ENCODE measurements at places on chromosomes 1 and 21.

- no peak for DNase-seq
Observed at GRCh38 chr1:168972225-168972624, 134.3 kb upstream of the ATP1B1 start.

- DNase-seq = no peak
Observed at GRCh38 chr21:46604329-46604974, 430 bp downstream of the S100B start.

GRCh38 chr1:42210421-42211133, 46.0 kb upstream of the GUCA2A start:
- DNase-seq = no peak

DNA sequence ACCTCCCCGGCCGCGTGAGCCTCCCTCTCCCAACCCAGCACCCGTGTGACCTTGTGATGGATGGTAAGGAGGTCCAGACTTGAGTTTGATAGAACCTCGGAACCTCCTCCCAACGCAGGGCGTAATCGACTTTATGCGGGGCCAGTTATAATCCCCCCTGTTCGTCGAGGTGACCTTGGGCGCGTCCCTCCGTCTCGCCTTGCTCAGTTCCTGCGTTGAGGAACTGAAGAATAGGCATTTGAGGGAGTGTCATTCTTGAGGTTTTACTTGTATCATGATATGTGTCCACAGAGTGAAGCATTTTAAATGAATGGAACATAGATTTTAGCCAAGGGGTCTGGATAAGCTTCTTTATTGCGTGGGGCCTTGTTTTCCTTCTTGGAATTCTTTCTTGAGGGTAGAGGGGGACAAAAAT, 433 bp downstream of the TIMM17A start:
- DNase-seq = no peak

- DNase-seq = no peak
Observed at GRCh38 chr1:203273869-203274602, 31.3 kb upstream of the BTG2 start.

- DNase-seq = no peak
Observed at GRCh38 chr1:45393718-45394302, 53.6 kb upstream of the MUTYH start.

DNA sequence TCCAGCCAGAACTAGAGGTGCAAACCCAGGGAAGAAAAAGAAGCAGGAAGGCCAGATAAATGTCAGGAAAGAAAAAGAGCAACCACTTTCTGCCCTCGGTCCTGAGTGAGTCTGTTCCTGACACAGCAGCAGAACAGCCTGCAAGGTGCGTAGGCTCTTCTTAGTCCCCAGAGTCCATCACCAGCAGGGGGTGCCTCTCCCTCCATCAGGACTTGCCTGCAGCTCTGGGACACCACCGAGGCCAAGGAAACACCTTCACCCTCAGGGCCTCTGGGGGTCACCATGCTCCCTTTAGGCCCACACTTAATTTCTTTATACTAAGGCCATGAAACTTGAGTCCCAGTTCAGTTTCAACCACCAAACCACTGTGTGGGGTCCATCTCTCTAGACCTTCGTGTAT, 43.7 kb upstream of the NFASC start:
- DNase-seq = peak; percentile 5

DNA sequence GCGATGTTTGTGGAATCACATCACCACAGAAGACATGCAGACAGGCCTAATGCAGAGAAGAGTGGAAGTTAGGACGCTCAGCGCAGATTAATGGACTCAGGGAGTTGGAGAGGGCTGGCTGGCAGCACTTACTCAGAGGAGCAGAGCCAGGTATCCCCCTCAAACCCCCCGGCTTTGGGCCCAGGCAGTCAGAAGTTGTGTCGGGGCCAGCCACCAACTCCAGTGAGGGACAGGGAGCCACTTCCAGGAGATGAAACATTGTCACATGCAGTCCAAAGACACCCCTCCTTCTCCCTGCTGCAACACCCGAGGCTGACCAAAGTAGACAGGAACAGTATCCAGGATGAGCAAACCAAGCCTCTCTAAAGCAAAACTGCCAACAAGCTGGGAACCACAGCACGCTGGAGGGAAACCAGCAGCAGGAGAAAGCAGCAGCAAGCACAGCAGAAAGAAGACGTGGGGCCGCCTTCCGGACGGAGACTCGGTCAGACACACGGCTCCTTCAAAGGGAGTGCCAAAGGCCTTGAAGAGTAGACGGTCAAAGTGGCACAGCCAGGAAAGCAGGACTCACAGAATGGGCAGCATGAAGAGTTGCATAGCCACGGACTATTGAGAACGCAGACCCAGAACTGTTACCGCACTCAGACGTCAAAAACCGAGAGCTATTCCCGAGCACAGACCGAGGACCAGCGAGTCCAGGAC, 149.3 kb downstream of the PCBP3 start:
- DNase-seq = no peak

- no peak for DNase-seq
Observed at GRCh38 chr1:41806472-41807155, 112.1 kb downstream of the HIVEP3 start.

GRCh38 chr1:152313319-152313801, 11.7 kb downstream of the FLG start:
- no peak for DNase-seq

- no peak for DNase-seq
Observed at GRCh38 chr21:29332461-29333362, 34.0 kb downstream of the BACH1 start.

DNA sequence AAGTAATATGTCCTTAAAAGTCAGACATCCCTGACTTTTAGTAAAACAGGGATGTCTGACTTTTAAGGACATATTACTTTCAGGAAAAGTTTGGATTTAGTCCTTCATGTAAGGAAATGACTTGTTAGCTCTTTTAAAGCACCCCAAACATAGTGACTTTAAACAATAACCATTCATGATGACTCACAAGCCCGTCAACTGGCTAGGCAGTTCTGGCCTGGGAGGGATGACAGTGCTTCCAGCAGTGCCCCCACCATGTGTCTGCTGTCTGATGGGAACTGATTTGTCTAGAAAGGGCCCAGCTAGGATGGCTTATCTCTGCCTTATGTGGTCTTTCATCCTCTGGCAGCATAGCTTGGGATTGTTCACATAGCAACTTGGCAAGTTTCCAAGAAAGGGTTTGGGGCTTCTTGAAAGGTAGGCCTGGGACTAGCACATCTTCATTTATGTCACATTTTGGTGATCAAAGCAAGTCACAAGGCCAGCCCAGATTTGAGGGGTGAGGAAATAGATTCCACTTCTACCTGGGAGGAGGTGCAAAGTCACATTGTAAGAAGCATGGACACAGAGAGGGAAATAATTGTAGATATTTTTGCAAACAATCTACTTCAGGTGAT, 143.5 kb downstream of the C1orf94 start:
- DNase-seq = peak; percentile 60

DNA sequence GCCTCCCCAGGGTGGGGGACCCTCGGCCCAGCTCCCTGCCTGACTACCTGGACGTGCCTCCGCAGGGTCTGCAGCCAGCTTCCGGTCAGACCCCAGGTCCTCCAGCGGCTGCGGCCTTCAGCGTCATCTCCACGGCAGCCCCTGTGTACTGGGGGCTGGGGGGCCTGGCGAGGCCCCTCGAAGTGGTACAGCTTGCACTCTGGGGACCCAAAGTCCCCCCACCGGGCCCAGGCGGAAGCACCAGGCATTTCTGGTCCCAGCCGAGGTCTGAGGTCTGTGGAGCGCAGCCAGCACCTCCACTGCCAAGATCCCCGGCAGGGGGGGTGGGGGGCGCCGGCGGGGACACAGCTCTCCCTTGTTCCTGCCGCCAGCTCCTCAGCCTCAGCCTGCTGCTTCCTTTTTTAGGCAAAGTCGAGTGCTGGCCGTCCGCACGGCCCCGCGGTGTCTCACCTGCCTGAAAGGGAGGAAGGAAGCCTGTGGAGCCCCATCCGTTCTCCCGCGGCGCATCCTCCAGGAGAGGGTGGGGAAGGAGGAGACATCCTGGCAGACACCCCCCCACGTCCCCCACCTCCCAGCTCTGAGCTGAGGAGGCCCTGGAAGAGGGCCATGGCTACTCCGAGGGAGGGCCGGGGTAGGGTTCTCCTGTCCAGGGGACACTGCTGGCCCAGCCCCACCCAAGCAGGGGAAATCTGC, 1.2 kb upstream of the VWA1 start:
- no peak for DNase-seq

DNA sequence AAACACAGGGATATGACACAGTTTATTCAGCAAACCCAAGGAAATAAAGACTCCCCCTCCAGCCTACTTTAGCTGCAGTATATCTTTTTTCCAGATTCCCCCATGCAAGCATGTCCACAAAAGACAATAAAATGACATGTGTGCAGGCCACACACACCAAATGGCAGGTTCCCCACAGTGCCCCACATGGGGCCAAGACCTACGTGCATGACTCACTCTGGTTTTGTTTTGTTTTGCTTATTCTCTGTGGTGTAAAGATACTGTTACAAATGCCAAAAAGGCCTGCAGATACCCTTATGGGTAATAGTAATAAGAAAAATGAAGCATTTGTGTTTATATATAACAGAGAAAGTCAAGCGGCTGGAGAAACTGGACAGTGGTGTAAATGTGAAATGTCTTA, 71.6 kb downstream of the RD3 start:
- DNase-seq = peak; percentile 39

DNA sequence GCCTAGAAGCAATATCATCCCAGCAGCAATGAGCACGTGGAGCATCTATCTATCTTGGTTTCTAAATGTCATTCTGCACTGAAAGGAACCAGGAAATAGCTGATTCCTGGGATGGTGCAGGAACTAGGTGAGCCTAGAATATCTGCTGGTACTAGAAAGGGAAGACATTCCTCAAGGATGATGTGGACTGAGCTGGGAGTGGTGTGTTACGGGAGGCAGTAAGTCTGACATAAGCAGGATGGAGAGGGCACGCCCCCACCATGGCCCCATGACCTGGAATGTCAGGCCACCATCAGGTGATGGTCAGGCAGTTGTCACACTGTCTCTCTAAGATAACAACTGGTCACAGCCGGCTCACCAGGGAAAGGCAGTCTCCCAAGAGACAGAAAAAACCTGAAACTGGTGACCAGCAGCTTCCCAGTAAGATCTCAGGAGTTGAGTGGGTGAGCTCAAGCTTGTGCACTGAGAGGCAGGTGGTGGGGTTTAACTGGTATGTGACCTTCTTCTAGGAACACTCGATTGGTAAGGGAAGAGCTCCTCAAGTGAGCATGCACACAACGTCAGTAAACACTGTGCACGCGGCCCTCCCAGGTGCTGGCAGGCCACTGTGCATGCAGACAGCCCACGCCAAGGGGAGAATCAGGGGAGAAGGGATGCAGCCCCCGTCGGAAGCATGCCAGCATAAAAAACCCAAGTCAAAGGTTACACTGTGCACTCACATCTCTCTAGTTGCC, 148.7 kb downstream of the ADSS2 start:
- no peak for DNase-seq

GRCh38 chr1:233381806-233382205, 54.3 kb downstream of the MAP3K21 start:
- no peak for DNase-seq

DNA sequence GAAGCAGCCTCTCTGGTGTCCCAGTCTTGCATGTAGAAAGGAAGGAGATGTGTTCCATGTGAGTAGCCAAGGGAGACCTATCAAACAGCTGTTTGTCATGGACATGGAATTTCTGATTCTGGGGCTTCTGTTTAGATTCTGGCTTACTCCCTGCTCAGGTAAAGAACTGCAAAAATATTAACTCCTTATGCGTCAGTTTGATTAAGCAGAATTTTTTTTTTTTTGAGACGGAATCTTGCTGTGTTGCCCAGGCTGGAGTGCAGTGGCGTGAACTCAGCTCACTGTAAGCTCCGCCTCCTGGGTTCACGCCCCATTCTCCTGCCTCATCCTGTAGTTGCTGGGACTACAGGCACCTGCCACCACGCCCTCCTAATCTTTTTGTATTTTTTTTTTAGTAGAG, 6.8 kb downstream of the ARV1 start:
- no peak for DNase-seq

GRCh38 chr1:65830306-65830705, 37.6 kb downstream of the PDE4B start:
- DNase-seq = no peak

DNA sequence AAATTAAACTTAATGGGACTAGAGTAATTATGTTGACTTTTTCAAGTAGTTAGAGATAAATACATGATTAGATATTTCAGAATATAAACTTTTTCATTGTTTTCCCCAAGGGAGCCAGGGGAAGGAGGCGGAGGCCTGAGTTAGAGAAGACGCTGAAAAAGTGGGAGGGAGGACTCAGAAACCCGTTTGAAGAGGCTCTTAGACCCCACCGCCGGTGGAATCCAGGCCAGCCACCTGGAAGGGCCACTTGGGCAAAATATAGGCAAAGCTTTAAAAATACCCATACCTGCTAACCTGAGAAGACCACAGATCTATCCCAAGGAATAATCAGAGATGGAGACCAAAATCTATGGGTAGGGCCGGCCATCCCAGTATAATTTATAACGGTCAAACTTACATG, 242.6 kb downstream of the PTPRU start:
- DNase-seq = no peak

DNA sequence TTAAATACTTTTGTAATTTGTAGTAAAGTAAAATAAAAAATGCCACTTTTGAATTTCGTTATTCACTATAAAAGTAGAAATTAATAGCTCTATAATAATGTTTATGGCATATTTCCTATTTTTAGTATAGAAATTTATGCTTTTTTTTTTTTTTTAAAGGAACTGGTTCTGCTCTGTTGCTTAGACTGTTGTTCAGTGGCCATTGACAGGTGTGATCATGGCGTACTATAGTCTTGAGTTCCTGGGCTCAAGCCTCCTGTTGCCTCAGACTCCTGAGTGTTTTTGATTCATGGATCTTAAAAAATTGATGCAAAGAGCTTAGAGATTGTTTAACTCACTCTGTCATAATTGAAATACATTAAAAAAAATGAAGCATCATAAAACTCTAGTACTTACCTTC, 53.6 kb downstream of the RPS6KC1 start:
- no peak for DNase-seq

GRCh38 chr1:27856561-27857343, 15.6 kb upstream of the THEMIS2 start:
- DNase-seq = no peak

- no peak for DNase-seq
Observed at GRCh38 chr1:103275725-103276124, 167.4 kb upstream of the COL11A1 start.

DNA sequence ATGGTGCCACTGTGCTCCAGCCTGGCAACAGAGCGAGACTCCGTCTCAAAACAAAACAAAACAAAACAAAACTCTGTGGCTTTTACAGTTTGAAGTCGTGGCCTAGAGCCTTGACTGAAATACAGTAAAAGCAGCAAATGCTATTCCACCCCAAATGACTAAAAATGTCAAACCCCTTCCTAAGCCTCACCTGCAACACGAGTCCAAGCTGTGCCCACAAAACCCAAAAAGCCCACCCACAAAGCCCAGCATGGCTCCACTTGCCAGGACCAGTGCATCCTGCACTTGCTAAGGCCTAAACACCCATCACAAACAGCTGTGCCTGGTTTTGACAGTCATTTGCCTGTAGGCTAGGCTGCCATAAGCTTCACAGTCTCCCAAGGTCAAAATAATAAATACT, 21.3 kb downstream of the VAV3 start:
- DNase-seq = no peak

GRCh38 chr1:54872036-54872331, 15.0 kb downstream of the DHCR24 start:
- DNase-seq = no peak

Data from NCI-H345 (cell line).